Fibroblast of villous mesenchyme (primary cell): ENCODE measurements at places on chromosomes 7 and 10. TPM values are rescaled to one million over a fixed set of nuclear protein-coding genes. Genes with fewer than 3 reads are reported as not detected.

The WDR86 gene
- 0.32 and 1.3 TPM in 2 replicates for total RNA-seq

The ASIC3 gene
- under 0.01 and 0.32 TPM in 2 replicates for total RNA-seq

The SMKR1 gene
- total RNA-seq = not detected in 2 replicates

The IMPDH1 gene
- 54.0 and 60.9 TPM in 2 replicates for total RNA-seq

The LFNG gene
- 7.4 and 10.8 TPM in 2 replicates for total RNA-seq
